ENCODE measurements at places on chromosomes 5 and 9.
A peak's percentile ranks its signal among the peaks of the same experiment; 100 is the strongest.

- no peak for DNase-seq
Observed at GRCh38 chr5:111930449-111930848, 173.5 kb upstream of the NREP start.

DNA sequence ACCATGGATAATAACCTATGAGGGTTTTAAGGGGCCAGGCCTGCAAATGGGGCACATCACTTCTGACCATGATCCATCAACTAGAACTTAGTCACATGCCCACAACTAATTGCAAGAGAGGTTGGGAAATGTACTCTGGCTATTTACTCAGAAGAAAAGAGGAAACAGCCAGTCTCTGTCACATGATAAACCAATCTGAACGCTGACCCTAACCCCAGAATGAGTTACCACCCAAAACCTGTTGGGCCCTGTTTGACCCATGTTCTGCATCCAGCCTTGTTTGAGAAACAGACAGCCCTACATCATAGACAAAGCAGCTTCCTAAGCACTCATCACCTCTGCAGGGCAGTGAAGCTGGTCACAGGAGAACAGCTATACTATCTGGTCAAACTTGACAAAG lies 5.8 kb downstream of the MACROH2A1 start:
- no peak for DNase-seq

GRCh38 chr5:127580731-127581130 lies 63.3 kb downstream of the PRRC1 start:
- DNase-seq, result no peak

- no peak for DNase-seq
Observed at GRCh38 chr9:9764821-9765220, 848.0 kb downstream of the PTPRD start.

DNA sequence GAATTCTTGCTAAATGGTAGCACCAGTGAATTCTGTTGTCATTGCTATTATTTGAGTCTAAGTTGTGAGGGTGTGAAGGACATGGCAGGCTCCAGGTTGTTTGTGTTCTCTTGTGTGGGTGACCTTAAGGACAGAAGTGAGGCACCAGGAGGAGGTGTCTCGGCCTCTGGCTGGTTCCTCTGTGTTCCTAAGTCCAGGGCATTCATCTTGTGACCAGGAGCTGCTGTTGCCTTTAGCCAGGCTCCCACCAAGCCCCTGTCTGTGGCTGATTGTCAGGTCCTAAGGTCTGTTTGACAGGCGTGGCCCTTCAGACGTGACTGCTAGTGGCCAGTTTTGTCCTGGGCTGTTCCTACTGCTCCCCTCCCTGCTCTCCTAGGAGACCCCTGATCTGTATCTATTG lies 89.4 kb downstream of the ANGPTL2 start:
- no peak for DNase-seq

- DNase-seq, result no peak
Observed at GRCh38 chr9:111659691-111660090, 1.7 kb upstream of the GNG10 start.

- no peak for DNase-seq
Observed at GRCh38 chr9:76985581-76985980, 33.9 kb upstream of the FOXB2 start.

GRCh38 chr9:6634444-6634843 lies 11.1 kb downstream of the GLDC start:
- DNase-seq, result no peak

- no peak for DNase-seq
Observed at GRCh38 chr5:154784856-154785255, 29.7 kb downstream of the LARP1 start.

DNA sequence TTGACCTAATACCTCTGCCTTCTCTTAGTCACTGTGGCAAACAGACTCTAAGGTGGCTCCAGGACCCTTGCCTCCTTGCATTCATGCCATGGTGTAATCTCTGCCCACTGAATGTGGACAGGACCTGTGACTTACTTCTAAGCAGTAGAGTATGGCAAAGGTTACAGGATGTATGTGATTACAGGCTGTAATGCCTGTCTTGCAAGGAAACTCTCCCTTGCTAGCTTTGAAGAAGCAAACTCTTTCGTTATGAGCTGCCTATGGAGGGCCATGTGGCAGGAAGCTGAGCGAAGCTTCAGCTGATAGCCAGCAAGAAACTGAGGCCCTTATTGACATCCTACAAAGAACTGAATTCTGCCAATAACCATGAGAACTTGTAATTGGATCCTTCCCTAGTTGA lies 103.3 kb upstream of the HMHB1 start:
- DNase-seq, result no peak

- DNase-seq, result no peak
Observed at GRCh38 chr9:124537926-124538325, 30.7 kb upstream of the NR5A1 start.

DNA sequence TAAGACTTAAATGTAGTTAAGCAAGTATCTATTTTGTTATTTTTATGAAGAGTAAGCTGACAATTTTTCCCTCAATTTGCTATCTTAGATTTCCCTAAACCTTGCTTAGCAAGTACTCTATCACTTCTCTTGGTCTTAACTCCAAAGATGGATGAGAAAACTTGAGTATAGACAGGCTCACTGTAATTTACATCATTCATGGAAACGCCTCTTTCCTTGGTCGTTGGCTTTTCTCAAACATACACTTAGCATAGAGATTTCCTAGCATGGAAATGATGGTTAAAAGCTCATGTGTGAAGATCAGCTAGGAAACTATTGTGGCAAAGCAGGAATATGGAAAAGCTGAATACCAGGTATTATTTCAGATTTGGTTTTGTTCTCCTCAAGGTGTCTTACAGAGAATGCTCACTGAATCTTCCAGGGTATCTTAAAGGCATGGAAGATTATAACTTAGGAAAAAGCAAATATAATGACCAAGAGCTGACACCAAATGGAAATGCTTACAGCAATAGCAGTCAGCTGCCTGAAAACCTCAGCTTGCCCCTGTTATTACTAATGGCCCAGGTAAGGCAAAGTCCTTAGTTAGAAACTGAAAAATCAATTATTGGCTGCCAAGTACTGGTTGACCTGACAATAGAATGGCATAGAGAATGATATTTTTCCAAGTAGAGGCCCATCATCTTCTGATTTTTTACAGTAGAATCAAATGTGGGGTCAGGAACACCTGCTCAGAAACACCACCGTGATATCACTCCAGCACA lies 84.8 kb downstream of the SEMA5A start:
- no peak for DNase-seq

DNA sequence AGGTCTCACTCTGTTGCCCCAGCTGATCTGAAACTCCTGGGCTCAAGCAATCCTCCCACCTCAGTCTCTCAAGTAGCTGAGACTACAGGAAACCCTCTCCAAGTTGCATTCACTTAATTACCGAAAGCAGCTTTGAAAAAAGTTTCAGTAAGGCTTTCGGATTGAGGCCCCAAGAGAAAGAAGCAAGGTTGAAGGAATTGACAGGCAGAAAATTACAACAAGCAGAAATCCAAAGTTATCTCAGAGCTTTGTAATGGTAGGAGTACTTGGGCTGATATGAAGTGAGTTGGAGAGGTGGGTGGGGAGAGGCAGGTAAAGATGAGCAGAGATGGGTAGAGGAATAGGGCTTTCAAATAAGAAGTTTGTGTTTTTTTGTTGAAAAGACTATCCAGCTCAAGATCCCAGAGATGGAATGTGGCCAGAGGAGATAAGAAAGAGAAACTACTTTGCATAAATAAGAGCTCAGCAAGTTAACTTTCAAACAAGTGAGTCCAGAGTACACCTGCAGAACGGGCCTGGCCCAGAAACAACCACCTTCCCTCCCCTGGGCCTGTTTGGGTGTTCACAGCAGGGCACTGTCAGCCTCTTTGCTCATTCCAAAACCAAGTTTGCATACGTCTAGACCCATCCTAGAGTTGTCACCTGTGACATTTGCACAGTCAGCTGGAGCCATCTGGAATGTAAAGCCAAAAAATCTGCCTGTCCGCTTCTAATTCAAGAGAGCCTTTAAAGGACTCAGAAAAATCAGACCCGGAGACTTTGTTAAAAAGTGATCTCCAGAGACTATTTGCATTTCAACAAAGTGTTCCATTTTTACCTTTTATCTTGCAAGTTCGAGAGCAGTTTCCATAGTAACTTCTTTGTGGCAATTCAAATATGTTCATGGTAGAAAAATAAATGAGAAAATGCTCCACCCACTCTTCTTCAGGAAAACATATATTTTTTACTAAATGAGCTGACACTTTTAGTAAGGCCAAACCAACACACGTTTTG lies 2.2 kb upstream of the CLINT1 start:
- DNase-seq, result no peak

DNA sequence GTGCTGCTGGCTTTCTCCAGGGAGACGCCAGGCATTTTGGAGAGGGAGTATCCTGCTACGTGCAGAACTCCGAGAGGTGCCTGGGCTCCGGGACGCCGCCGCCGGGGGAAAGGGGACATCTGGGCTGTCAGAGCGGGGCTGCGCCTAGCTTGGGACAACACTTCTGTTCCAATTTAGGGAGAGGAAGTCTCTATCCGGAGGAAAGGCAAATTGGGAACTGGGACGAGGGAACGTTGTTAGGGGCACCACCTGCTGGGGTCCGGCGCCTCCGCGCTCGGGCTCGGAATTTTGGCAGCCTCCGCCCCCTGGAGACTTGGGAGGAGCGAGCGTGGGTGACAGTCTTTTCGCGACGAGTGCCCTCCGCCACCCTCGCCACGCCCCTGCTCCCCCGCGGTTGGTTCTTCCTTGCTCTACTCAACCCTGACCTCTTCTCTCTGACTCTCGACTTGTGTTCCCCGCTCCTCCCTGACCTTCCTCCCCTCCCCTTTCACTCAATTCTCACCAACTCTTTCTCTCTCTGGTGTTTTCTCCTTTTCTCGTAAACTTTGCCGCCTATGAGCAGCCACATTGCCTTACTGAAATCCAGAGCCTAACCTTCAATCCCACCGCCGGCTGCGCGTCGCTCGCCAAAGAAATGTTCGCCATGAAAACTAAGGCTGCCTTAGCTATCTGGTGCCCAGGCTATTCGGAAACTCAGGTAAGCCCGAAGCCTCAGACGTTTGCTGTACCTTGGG lies 1.6 kb downstream of the TSLP start:
- DNase-seq, result no peak

- peak; percentile 12 for DNase-seq
Observed at GRCh38 chr5:95392593-95393182, 1.5 kb downstream of the FAM81B start.

GRCh38 chr5:178389026-178389729 lies 156.6 kb upstream of the PHYKPL start:
- no peak for DNase-seq

DNA sequence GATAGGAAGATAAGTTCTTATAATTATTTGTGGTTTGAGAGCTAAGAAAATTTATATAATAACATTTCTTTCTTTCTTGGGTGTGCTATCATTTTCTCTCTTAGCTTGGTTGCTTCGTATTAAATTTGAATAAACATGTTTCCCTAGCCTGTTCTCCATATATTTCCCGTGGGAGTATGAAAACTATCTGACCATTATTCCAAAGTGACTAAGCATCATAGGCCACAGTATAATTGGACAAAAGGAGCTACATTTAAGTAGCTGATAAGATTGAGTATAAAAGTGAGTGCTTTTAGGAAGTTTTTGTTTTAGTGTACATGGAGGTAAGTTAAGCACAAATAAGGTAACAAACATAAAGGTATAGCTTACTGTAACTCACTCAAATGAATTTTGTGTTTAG lies 8.4 kb upstream of the OSMR start:
- no peak for DNase-seq

DNA sequence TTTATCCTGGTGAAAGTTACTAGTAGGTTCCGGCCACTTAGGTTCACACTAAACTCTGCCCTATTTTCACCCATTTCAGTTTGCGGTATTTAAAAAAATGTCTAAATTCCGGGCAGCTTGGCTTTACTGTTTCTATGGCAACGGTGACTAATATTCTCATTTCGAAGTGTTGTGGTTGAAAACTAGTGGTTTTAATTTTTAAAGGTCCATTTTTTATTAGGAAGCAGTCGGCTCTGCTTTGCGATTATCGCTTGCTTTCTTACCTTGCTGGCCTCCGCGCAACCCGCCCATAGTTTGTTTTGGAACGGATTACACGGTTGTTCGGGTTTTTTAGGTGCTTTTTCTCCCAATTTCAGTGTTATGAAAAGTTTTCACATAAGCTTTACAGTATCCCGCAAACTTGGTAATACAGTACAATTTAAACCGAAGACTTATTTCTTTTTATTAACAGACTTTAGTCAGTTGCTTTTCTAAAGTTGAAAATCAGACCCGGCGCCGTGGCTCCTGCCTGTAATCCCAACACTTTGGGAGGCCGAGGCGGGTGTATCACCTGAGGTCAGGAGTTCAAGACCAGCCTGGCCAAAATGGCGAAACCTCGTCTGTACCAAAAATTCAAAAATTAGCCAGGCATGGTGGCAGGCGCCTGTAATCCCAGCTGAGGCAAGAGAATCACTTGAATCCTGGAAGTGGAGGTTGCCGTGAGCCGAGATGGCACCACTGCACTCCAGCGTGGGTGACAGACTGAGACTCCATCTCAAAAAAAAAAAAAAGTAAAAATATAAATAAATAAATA lies 1.6 kb downstream of the KDM4C start:
- DNase-seq, result peak; percentile 77

DNA sequence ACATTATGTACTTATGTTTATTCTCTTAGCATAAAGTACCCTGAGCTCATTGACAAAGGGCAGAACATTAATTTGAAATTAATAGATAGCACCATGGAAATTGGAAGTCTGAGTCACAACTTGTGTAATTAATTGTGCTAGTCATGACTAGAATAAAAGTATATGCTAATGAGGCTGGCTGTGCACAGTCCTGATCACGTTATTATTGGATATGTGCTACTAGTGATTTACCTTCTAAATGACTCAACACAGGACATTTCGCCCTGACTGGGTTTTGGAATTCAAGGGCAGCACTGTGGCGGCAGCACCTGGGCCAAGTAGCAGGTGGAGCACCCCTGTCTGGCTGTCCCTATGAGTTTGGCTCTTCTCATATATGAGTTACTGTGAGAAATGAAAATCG lies 341.8 kb downstream of the ICE1 start:
- DNase-seq, result no peak

DNA sequence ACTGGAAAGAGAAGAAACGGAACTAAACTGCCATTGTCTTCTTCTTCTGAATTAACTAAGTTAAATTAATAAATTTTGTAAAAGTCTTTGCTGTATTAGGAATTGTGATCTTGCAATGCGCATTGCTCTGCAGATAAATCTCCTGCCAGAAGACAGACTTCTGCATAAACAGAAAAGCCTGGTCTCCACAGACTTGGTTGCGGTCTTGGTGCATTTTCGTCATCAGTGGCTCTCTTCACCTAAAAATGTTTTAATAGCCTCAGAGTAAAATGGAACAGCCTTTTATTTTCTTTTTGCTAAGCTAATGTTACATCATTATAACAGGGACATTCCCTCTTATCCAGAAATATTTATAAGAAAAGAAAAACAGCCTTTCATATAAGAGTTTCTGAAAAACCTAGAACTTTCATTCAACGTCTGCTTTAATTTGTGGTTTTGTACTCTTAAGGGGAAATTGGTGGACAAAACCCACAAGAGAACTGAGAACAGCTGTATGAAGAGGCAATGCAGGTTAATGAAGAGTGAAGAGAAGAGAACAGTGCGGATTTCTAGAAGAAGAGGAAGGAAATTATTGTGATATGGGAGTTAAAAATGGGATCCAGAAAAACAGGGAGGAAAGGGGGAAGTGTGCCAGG lies 10.1 kb downstream of the IFNA5 start:
- DNase-seq, result no peak
